ENCODE measurements at places on chromosomes 5 and 9.

GRCh38 chr5:126192226-126192625 is 231.0 kb upstream of the GRAMD2B start:
- no peak for DNase-seq

GRCh38 chr9:123096987-123097386 is 63.5 kb downstream of the GPR21 start:
- no peak for DNase-seq

DNA sequence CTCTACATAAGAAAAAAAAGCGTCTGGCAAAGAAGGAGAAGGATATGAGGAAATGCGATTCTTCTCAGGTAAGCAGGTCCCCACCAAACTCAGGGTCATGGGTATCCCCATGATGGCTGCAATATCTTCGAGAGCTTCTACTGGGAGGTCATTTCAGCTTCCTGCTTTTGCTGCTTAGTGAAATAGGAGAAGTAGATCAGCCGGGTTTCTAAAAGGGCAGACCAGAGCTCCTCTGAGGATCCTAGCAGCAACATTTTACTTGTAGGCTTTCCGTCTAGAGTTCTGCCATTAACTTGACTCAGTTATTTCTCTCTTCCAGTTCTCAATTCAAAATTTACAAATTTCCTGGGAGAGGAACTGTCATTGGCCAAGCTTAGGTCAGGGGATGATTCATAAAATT is 134.7 kb downstream of the DPYSL3 start:
- no peak for DNase-seq

DNA sequence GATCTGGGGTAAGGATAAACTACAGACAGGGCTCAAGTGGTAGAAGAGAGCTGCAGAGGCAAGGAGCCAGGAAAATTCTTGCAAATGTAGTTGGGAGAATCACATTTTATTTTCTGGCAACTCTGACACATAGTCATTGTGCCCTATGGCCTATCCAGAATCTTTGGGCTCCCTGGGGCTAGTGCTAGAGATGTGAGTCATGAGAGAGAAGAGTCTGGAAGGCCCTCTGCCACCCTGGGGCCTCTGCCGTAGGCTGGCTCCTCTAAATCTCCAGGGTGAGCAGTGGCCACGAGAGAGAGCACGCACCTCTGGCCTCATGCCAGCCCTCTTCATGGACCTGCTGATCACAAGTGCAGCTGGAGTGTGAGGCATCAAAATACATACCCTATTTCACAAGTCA is 74.3 kb upstream of the SSBP2 start:
- no peak for DNase-seq

DNA sequence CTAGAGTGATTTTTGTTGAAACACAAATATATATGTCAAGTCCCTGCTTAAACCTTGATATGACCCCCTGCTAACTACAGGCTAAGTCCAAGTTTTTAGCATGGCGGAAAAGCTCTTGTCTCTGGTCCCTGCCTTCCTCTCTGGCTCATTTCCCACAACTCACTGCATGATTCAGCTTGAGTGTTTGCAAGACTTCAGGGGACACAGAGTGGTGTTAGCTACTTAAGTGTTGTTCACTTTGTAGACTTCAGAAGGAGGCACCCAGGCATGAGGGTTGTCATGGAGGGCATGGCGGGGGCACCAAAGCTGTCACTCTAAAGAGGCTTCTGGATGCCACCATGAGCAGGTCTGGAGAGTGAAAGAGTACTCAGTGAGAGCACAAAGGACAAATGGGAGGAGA is 362.4 kb upstream of the ACTBL2 start:
- DNase-seq: no peak

DNA sequence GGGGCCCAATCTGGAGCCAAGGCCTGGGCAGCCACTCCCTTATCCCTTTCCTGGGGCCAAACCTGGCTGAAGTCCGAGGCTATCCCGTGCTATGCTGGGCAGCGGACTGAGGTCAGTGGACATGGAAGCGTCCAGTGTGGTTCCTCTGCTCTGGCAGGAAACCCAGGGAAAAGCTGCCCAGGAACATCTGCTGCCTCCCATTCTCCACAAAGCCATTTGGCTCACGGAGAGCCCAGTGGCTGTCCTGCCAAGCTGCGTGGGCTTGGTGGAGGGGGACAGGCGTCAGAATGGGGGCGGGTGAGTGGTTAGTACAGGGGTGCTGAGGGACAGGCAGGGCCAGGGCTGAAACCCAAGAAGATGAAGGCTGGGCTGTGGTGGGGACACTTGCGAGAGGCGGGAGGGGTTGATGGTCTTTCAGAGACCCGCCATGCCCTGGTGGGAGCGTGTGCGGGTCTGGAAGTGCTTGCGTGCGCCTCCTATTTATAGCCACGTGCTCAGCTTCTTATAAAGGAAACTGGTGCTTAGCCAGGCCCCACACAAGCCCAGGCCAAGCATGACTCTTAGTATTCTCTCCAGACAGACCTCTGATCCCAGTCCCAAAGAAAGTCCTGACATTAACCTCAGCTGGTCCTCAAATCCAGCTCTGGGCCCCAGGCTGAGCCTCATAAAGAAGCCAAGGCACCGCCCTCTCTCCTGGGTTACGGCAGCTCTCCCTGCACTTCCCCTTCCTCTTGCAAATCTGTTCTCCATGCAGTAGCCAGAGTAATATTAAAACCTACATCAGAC is 9.4 kb upstream of the SLC6A7 start:
- no peak for DNase-seq

GRCh38 chr5:139592289-139592688 is 31.1 kb downstream of the UBE2D2 start:
- DNase-seq: no peak

GRCh38 chr5:22614486-22615094 is 238.6 kb downstream of the CDH12 start:
- DNase-seq: no peak

GRCh38 chr9:127197186-127197860 is 67.3 kb upstream of the GARNL3 start:
- DNase-seq: no peak

GRCh38 chr5:15191012-15191411 is 309.0 kb upstream of the FBXL7 start:
- DNase-seq: no peak

DNA sequence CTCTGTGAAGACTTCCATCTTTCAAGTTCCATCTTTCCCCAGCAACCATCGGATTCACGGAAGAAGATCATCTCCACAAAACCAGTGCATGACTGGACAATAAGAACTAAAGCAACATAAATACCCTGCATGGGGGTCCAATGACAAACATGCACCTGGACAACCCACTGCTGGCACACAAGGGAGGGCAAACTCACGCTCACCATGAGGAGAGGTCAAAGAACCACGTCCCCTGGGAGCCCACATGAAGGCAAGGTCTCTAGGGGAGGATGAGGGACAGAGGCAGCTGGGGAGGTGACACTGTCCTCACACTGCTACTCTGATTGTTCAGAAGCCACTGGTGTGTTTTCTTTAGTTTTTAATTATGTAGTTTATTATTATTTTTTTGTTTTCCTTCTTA is 190.8 kb downstream of the MED10 start:
- DNase-seq: no peak

- no peak for DNase-seq
These were observed 154.8 kb downstream of the PALM2AKAP2 start for GRCh38 chr9:109934857-109935215.

GRCh38 chr9:86508208-86508903 is 154.1 kb upstream of the TUT7 start:
- DNase-seq: no peak

DNA sequence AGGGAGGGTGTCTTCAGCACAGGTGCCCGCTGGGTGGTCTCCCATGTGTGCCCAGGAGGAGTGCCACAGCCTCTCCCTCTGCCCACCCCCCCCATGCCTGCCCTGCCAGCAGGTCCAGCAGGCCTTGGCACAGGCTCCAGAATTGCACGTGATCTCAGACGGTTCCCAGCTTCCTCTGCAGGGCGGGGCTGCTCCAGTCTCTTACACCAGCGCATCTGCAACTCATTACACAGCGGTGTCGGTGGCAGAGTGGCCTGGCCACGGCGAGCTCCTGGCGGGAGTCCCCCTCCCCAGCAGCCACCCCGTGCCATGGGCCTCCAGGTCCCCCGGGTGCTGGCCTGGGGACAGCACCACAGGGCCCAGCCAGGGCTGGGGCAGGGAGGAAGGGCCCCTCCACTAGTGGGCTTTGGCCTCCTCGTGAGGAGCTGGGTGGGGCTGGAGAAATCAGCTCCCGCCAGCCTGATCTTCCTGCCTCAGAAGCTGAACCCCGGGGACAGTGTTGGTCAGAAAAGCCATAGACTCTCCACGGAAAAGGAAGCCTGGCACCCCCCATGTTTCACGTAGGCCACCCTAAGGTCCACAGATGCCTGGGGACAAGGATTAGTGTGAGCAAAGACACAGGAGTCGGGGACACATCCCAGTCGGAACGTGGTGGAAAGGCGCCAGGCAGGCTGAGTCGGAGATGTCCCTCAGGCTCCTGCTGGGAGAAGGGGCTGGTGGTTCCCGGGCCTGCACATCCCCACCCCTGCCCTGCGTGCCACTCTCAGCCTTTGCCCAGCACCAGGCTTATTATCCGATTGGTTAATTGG is 40.2 kb downstream of the RXRA start:
- no peak for DNase-seq

- DNase-seq: no peak
These were observed 105.5 kb downstream of the FBXL17 start for GRCh38 chr5:108276187-108277050.

GRCh38 chr9:129586685-129587084 is 34.2 kb downstream of the C9orf50 start:
- no peak for DNase-seq

DNA sequence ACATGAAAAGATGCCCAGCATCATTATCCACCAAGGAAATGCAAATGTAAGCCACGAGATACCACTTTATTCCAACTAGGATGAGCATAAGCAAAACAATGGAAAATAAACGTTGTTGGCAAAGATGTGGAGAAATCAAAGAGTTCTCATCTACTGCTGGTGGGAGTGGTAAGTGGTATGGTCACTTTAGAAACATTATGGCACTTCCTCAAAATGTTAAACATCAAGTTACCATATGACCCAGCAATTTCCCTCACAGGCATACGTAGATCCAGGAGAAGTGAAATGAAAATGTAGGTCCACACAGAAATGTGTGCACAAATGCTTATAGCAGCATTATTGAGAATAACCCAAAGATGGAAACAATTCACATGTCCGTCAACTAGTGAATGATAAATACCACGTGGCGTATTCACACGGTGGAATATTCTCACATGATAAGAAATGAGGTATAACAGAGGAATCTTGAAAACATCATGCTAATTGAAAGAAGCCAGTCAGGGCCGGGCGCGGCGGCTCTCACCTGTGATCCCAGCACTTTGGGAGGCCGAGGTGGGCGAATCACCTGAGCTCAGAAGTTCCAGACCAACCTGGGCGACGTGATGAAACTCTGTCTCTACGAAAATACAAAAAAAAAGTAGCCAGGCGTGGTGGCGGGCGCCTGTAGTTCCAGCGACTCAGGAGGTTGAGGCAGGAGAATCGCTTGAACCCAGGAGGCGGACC is 16.4 kb upstream of the FLT4 start:
- no peak for DNase-seq

GRCh38 chr5:53482717-53483638 is 2.5 kb downstream of the FST start:
- DNase-seq: no peak

DNA sequence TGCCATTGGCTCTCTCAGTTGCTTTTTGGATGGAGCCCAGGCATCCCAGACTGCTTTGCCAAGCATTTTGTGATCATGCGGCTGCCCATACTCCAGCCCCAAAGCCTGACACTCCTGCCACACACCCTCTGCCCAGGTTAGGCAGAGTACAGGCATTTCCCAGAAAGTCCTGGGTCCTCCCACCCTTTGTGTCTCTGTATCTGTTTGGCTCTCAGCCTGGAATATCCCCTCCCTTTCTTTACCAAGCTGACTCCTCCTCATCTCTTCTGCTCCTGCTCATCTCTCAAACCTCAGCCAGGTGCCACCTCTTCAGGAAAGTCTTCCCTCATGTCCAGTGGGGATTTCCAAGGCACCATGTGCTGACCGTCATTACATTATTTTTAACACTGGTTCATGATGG is 14.3 kb upstream of the SH3RF2 start:
- DNase-seq: no peak

GRCh38 chr9:79390077-79390698 is 181.6 kb upstream of the TLE4 start:
- no peak for DNase-seq

GRCh38 chr5:161414896-161415295 is 131.6 kb downstream of the GABRB2 start:
- DNase-seq: no peak

DNA sequence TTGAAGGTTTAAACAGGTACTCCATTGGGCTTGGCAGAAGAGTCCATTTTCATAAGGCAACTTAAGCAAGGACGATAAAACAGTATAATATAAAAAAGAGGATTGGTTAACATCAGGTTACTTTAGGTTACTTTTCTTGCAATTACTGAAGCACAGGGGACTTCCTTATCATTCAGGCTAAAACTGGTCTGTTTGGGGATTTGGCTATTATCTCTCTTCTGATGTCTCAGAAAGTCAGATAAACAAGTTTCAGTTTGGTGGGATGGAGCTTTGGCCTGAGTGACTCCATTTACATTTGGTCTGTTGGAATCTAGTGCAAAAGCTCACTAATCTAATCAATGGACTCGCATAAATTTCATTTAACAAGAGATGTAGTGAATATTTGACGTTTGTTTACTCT is 8.0 kb downstream of the GAPT start:
- DNase-seq: no peak
